ENCODE measurements at places on chromosomes 12 and 14.

DNA sequence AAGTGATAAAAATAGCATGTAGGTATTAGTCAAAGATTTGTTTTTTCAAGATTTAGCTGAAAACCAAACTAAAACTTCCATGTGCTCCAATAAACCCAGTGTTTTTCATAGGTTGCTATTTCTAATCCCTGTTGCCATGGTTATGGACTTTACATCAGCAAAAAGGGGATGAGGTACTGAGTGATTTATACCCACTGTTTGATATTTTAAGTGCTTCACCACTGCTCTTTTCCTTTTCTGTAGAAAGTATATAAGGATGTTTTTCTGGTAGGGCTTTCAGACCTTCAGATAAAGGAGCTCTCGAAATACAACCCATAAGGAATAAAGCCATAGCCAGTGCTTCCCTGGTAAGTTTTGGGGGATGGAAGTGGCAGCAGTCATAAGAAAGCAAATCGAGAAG lies at the start of gene OTOGL:
OTOGL (plus strand) TSS at position 279 of the 400 bp plus-strand sequence. CDS start 109,895 bp downstream, outside the sequence.
- no peak for DNase-seq

GRCh38 chr12:97229004-97229403 lies 233.6 kb upstream of the RMST start:
- DNase-seq = no peak

GRCh38 chr14:52283099-52283498 lies 15.6 kb downstream of the PTGDR start:
- DNase-seq = no peak

DNA sequence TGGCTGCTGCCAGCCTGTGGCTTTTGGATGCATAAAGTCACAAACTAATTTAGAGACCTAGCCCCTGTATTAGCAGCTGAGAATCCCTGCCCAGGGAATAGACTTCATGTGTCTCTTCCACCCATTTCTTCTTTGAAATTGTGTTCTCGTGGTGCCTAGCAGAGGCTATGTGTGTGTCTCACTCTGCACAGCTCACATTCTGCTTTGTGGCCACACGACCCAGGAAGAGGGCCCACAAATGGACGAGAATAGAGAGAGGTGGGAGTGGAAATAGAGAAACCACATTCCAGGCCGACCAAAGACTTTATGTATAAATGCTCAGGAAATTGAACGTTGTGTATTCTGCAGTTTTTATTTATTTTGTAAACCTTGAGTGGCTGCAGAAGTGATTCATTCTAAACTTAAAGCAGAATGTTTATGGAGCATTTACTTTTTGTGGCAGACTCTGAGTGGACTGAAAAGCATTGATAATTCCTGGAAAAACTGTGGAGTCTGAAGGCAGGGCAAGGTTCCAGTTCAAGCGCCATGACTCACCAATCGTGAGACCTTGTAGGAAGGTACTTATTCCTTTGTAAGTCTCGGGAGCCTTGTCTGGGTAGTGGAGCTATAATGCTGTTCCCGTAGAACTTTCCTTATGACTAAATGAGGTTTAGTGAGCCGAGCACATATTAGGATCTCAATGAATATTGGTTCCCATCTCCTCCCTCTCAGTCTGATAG lies 9.1 kb downstream of the B4GALNT3 start:
- no peak for DNase-seq

DNA sequence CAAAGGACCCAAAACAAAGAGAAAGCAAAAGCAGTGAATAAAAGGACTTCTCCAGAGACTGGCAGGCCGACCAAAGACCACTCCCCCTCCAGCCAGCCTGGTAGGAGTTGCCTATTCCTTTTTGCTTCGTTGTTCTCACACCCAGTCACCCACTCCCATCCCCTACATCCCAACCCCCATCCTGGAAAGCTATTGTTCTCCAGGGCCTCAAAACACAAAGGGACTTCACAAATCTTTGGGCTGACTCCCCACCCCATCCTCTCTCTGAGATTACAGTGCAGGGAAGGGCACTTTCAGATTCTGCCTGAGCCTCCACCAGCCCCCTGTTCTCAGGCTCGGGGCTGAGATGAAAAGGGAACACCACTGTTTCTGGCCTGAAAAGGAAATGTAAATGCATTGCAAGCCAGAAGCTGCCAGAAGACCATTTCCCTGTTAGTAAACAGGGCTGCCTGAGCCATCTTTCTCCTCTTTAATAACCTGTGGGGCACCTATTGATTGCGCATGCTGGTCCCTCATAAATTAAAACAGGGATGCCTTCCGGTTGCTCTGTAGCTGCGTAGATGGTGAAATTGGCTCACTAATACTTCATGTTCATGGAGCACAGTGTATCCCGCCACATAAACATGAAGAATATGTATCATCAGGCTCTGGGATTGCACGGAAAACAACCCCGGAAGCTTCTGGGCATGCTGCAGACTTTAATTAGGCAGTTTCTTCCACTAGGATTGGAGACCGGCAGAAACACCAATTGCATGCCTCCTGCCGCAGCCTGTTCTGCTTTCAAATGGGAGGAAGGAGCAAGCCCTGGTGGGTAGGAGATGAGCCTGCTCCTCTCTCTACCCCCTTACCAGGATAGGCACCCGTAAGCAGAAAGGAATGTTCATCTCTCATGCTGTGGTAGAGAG lies 130.3 kb upstream of the FUT8 start:
- DNase-seq = no peak

- peak; percentile 61 for DNase-seq
Measured at GRCh38 chr12:1796515-1797010, 23.8 kb upstream of the LRTM2 start.

DNA sequence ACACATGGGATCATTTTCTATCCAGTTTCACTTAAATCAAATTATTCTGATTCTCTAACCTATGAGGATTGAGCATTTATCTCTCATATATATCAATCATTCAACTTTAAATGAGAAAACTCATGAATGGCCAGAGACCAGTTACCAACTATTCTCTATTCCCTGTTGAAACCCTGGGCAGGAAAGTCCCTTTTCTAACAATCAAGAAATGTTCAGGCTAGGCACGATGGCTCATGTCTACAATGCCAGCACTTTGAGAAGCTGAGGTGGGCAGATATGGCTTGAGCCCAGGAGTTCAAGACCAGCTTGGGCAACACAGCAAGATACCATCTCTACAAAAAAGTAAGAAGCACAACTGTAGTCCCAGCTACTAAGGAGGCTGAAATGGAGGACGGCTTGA lies 18.0 kb downstream of the FMNL3 start:
- DNase-seq = no peak

DNA sequence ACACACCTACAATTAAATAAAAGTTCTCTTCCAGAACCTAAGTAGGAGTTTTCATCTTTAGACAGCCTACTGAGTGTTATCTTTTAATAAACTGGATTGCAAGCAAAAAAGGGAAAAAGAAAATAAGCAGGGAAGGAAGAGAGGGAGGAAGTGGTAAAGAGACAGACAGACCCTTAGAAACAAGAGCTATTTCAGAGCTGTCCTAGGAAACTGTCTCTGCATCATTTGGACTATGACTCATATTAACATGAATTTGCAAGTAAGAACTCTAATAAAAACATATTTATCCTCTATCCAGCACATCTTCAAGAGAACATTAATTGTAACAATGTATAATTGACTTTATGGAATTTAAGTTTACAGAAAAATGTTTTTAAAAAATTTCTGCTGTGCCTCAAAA lies 438.8 kb upstream of the USP15 start:
- DNase-seq = no peak

DNA sequence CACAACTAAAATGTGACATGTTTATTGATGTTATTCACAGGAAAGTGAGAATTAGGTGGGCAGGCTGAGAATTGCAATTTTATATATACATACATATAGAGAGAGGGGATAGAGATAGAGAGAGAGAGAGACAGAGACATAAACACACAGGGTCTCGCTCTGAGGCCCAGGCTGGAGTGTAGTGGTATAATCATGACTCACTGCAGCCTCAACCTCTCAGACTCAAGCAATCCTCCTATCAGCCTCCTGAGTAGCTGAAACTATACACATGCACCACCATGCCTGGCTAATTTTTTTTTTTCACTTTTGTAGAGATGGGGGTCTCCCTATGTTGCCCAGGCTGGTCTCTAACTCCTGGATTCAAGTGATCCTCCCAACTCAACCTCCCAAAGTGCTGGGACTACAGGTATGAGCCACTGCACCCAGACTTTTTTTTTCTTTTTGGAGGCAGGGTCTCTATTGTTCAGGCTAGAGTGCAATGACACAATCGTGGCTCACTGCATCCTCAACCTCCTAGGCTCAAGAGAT lies 49.1 kb downstream of the R3HDM2 start:
- DNase-seq = no peak

GRCh38 chr12:12081836-12082497 lies 11.2 kb downstream of the BCL2L14 start:
- no peak for DNase-seq

DNA sequence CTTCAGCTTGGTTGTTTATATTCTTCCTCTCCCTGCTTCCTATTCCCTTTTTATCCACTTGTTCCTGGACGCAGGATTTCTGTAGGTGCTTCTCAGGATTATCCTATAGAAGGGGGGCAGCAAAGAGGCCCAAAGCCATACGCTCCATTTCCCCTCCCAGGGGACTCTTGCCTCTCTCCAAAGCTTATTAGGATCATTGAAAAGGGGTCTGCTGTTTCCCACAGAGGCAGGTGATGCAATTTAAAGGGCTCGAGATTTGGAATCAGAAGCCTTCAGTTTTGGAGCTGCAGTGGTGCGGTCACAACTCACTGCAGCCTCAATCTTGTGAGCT lies 31.5 kb upstream of the SYNDIG1L start:
- no peak for DNase-seq

GRCh38 chr14:61860294-61860918 lies 98.2 kb downstream of the SNAPC1 start:
- DNase-seq = peak; percentile 37

GRCh38 chr14:104183796-104184195 lies 45.4 kb downstream of the KIF26A start:
- DNase-seq = no peak

- no peak for DNase-seq
Measured at GRCh38 chr12:111788178-111788654, 21.5 kb downstream of the ALDH2 start.

DNA sequence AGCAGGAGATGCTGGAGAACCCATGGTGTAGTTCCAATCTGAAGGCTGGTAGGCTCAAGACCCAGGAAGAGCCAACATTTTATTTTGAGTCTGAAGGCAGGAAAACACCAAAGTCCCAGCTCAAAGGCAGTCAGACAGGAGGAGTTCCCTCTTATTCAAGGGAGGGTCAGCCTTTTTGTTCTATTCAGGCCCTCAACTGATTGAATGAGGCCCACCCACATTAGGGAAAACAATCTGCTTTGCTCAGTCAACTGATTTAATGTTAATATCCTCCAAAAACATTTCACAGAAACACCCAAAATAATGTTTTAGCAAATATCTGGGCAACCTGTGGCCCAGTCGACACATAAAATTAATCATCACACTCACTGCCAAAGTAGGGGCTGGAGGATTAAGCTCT lies 130.8 kb downstream of the LMNTD1 start:
- DNase-seq = no peak

DNA sequence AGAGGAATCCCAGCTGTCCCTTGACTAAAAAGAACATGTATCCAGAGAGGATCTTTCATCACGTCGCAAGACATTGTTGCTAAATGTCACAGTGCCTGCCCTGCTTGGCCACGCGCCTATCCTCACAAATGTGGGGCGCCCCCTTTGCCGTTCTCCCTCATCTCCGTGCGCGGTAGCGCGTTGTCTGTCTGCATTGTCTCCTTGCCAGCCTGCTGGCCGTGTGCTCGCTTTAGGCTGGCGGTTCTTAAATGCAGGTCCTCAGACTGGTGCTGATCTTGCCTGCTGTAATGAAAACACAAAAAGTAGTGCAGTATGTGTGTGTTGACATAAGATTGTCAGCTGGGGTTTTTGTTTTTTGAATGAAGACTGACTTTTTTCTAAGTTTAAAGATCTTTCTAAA lies 198.2 kb upstream of the RGS6 start:
- DNase-seq = no peak

DNA sequence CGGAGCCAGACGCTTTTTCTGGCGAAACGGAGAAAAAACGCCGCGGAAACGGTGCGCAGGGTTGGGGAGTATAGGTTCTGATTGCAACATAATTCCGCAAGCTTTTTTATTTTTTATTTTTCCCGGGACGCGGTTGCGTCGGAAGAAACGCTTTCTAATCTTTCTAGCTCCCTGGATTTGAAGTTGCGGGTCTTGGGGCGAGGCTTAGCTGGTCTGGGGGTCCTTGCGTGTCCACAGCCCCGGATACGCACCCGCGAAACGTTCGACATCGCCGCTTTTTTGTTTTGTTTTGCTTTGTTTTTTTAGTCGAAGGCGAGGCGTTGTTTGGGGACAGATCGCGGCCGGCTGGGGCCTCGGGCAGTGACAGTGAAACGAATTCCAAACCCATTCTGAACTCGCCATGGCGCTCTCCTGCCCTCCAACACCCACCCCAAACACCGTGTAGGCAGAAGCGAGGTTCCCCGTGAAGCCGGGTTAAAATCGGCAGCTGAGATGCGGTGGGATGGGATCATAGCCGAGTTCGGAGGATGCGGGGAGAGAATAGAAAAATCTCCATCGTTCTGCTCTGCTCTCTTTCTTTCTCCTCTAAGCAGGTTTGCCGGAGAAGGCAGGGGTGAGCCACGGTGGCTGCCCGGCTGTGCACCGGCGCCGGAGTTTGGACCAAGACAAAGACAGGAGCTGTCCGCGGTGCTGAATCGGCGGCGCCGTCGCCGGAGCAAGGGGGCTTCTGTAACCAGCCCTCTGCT lies 8.1 kb upstream of the LHX5 start:
- peak; percentile 47 for DNase-seq

DNA sequence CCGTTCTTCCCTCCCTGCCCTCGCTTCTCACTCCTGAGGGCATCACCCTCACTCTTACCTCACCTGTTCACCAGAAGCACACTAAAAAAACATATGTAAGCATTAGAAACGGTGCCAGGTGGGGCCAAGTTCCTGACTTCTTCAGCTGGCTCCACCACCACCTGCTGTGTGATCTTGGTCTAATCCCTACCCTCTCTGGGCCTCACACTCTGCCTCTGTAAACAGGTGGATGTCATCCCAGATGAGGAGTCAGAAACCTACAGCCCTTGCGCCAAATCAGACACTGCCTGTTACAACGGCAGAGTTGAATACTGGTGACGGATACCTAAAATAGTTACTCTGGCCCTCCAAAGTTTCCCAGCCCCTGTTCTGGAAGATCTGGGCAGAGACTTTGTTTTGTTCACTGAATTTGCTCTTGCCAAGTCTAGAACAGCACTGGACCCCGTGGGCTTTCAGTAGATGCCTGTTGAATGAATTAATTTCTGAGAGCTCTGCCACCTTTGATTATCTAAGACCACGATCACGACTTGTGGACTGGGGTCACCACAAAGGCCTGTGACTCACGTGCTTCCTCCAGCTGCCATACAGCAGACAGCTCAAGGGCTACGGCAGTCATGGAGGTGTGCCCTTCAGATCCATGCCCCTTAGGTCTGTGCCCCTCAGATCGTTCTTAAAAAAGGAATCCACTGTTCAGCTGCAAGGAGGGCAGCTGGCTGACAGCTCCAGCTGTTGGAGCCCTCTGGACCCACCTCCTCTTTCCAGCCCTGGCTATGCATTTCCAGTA lies 71.9 kb downstream of the GSC start:
- DNase-seq = no peak
